ENCODE measurements at places on chromosomes 4 and X. TPM values are rescaled to one million over a fixed set of nuclear protein-coding genes. Genes with fewer than 3 reads are reported as not detected.

DNA sequence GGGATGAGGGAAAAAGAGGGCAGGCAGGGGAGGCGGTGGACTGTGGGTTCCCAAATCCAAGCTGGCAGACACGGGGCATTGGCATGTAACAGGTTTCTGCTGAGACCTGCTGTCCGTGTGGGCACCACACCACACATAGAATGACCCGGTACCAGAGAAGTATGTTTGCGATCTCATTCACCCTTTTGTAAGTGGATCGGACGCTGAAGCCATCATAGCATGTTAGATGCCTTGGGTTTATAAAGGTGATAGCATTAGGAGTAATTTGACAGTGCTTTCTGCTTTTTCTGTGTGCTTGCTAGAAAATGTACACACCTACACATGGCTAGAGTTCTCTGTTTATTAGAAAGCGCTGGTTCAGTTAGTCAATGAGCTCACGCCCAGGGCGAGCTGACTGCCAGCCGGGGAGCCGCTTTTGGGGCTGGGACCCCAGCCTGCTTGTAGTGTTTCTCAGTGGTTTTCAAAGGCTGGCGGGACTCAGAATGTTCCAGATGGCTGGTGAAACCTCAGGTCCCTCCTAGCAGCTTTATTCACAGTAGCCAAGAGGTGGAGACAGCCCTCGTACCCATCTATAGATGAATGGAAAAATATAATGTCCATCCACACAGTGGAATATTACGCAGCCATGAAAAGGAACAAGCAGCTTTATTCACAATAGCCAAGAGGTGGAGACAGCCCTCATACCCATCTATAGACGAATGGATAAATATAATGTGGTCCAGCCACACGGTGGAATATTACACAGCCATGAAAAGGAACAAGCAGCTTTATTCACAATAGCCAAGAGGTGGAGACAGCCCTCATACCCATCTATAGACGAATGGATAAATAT, 579 bp downstream of the IL3RA start:
- no peaks in the 10 kb centered on the region for H3K27me3 ChIP-seq
- peaks cover 12% of the 10 kb centered on the region for H3K4me1 ChIP-seq
- no peak for DNase-seq
- H3K27ac ChIP-seq: no peak overlapping the region

DNA sequence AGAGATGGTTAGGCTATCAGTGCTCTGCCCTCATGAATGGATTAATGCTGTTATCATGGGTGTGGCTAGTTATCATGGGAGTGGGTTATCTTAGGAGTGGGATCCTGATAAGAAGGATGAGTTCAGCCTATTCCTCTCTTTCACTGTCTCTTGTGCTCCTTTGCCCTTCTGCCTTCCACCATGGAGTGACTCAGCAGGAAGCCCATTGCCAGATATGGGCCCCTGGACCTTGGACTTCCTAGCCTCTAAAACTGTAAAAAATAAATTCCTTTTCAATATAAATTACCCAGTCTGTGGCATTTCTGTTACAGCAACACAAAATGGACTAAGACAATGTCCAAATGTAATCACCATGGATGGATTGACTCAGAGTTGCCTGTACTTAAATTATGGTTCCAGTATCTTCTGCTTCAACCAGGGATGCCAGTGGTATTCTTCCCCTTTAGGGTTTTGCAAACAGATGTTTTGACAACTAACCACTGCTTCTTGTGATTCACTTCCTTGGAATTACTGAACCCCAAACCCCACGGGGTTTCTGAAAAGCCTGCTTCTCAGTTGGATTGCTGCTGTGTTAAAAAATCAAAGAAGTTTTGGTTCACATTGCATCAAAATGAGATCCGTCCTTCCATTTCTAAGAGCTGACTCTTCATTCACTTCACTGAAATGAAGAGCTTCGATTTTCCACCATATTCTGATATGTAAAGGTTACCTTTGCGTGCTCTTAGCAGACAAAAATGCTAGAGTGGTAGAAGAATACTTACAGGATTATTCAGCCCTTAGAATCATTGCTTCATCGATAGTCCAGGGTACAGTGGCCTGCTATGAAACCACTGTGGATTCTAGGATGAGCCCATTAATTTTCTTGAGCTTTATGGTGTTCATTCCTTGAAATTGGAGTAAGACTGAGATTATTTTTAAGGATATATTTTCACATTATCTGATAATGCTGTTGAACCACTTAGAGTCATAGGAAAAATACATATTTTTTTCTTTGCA, 107.7 kb downstream of the FRMPD4 start:
- no peak for DNase-seq
- H3K4me1 ChIP-seq: no peaks in the 10 kb centered on the region
- H3K36me3 ChIP-seq: no peaks in the 10 kb centered on the region
- H3K27me3 ChIP-seq: no peaks in the 10 kb centered on the region
- no peak overlapping the region for H3K27ac ChIP-seq

- no peak overlapping the region for H3K4me3 ChIP-seq
- no peak for DNase-seq
- no peaks in the 10 kb centered on the region for H3K4me1 ChIP-seq
- H3K36me3 ChIP-seq: no peaks in the 10 kb centered on the region
- no peaks in the 10 kb centered on the region for H3K27me3 ChIP-seq
Measured at GRCh38 chr4:116866106-116866505, 219.3 kb downstream of the TRAM1L1 start.

DNA sequence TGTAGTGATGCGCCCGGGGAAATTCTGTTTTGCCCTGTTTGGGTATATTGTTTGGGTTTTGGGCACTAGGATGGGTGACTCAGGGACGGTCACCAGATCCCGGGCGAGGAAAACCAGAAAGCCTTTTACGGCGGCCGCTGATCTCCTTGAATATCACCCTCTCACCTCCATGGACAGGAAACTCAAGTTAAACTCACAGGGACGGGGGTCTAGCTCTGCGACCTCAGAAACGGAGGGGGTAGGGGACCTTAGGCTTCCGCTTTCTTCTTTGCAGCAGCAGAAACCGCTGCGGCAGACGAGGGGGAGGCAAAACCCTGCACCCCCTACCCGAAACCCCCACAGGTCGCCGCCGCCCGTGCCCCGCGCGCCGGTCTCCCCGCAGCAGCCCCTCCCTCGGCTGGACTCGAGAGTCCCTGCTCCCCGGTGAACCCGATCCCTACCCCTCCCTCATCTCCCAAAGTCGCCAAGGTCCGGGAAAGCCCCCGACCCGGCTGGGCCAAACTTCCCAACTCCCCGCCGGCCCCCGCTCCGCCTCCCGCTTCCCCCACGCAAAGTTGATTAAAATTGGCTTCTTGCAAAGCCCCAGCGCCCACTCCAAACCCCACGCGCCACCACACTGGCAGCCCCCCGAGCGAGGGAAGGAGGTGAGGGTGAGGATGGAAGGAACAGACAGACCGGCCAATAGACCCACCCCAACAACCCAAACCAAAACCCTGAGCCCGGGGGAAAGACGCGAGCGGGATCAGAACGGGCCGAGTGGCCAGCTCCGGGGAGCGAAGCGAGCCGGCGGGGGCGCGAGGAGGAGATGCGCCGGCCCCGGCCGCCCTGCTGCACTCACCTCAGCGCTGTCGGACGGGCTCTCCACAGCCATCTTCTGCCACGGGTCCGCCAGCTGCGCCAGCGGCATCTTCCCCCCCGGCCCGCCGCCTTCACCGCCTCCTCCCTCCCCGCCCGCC, 705 bp downstream of the RPS6KA3 start:
- no peaks in the 10 kb centered on the region for H3K36me3 ChIP-seq
- H3K4me1 ChIP-seq: peaks cover 14% of the 10 kb centered on the region
- H3K27ac ChIP-seq: peak overlapping the region; percentile 85
- no peak for DNase-seq
- peak overlapping the region; percentile 84 for H3K4me3 ChIP-seq

DNA sequence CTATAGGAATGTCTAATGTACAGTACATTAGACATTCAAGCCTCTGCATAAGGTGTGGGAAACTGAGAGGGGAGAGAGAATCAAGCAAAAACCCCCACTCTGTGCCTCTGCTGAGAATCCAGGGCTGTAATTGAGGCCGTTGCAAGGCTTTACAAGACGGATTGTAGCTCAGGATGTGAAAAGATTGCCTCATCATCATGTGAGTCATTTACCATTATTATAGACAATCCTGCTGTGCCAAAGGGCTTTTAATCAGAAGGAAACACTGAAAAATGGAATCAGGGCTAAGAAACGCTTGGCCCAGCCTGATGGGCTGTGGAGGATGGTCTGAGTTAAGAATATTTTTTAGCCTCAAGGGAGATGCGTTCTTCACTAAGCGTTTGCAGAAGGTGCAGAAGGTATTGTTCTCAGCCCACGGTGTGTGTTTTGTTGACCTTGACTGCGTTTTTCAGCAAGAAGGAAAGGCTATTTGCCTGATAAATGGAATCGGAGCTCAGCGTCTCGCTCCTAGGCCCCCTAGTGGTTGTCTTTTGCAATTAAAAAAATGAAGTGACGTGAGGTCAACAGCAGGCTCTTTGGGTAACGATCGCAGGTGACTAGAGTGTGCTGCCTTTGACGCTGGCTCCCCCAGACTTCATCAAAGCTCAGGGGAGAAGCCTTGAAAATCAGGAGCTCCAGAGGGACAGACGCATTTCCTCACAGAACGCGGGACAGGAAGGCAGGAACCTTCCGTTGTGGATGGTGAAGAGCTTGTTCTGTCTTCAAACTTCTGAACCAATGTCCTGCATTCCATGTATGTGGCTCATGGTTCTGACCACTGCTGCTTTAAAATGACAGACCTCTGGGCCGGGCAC, 18.1 kb upstream of the CHRNA9 start:
- H3K4me1 ChIP-seq: peaks cover 28% of the 10 kb centered on the region
- no peaks in the 10 kb centered on the region for H3K36me3 ChIP-seq
- H3K27ac ChIP-seq: peak overlapping the region; percentile 85

DNA sequence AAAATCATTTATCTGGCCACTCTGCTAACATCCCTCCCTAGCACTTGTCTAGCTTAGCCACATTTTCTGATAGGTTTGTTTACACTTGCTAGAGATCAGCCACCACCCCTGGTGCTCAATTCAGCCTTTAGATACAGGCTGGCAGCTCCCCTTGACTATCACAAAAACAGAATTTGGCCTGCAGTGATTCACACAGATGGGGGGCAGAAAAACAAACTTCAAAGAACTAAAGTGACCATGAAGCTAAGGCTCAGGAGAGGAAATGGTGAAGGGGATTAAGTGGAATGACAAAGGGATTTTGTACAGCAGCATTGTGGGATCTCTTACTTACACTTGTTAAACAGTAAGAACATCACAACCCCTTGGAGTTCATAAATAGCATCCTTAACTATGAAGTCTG, 1718.0 kb upstream of the PCDH7 start:
- no peak for DNase-seq
- no peaks in the 10 kb centered on the region for H3K36me3 ChIP-seq

DNA sequence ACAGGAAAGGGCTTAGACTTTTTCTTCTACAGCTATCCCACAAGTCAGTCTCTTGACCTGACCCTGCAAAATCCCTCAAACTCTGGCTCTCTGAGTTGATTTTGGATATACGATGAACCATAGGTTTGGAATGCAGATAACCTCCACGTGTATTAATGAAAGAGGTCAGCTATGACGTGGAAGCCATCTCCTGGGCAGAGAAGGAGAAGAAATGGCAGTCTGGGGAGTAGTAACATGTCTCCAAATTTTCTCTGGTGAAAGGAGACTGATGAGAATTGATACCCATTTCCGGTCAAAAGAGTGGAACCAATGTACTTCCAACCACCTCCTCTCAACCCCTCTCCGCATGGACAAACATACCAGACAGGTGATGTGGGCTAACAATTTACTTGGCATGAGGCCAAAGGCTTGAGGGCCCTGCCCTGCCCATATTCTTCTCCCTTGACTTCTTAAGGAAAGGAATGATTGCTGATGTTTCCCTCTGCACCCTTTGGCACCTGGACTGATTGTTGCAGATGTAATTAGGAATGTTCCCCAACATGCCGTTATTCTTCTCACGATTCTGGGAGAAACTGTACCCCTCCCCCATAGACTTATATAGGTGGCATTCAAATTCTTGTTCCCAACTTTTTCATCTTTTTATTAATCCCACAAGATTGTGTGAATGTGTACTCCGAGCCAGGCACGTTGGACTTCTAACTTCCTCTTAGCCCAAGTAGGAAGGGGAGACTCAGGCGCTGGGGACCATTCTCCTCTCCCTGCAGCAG, 580 bp upstream of the PLS3 start:
- DNase-seq: no peak
- H3K4me3 ChIP-seq: no peak overlapping the region
- H3K27me3 ChIP-seq: peaks cover 3% of the 10 kb centered on the region
- no peak overlapping the region for H3K27ac ChIP-seq
- no peaks in the 10 kb centered on the region for H3K4me1 ChIP-seq
- no peaks in the 10 kb centered on the region for H3K36me3 ChIP-seq

Gene TRAM1L1
- not detected for total RNA-seq
